Activated effector memory CD4-positive, alpha-beta T cell treated with Interleukin-2 at 50 U/mL for 16 hours (primary cell): ENCODE measurements at places on chromosomes 11 and 22.

GRCh38 chr22:46612904-46613605 lies 7.1 kb upstream of the GRAMD4 start:
- peak; percentile 34 for DNase-seq

DNA sequence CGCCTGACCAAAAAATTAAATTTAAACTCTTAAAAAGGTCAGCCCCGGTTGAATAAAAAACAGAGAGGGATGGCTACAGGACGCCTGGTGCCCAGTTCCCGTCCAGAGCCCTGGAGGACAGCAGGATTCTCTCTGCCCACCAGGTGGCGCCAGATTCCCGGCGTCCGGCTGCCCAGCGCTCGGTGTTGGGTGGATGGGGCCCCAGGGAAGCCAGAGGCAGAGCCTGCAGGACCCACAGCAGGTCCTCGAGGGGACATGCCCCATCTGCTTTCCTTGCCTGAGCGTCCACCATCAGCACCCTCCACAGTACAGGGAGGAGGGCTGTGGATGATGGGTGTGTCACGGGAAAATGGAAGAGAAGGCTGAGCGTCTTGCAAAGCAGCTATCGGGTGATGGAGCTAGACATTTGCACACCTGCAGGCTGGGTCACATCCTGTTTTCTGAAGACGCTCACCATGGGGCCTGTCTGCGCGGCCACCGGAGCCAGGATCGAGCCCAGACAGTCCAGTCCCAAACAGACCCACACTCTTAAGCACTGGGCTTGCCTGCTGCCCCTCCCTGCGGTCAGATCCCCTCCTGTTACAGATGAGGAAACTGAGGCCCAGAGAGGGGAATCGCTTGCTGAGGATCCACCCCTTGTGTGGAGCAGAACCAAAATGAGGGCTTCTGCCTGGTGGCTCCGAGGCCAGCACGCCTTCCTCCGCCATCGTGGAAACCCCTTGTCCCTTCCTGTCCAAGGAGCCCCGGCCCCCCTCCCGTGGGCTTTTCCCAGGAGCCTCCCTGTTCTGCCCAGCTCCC lies 18.5 kb upstream of the CBX7 start:
- peak; percentile 78 for DNase-seq

DNA sequence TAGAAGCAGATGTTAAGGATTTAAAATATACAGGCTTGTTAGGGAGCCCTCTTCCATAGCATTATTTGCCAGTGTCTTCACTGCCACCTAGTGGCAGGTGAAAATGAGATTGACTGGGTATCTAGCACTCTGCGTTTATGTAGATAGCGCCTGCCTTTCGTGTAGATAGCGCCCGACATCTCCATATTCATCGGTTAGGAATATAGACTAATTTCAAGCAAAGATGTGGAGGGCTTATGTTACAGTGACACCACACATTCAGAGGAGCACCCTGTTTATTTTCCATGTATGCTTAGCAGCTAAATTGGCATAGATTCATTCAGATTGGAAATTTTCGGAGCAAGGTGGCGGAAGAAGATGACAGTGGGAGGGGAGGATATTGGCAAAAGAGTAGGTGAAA lies 72.0 kb downstream of the SLC5A12 start:
- DNase-seq = no peak

GRCh38 chr11:123429913-123430720 lies at the start of gene GRAMD1B:
GRAMD1B (plus strand) TSS chr11:123430269; CDS start chr11:123430793, 524 bp downstream.
- DNase-seq = peak; percentile 69

DNA sequence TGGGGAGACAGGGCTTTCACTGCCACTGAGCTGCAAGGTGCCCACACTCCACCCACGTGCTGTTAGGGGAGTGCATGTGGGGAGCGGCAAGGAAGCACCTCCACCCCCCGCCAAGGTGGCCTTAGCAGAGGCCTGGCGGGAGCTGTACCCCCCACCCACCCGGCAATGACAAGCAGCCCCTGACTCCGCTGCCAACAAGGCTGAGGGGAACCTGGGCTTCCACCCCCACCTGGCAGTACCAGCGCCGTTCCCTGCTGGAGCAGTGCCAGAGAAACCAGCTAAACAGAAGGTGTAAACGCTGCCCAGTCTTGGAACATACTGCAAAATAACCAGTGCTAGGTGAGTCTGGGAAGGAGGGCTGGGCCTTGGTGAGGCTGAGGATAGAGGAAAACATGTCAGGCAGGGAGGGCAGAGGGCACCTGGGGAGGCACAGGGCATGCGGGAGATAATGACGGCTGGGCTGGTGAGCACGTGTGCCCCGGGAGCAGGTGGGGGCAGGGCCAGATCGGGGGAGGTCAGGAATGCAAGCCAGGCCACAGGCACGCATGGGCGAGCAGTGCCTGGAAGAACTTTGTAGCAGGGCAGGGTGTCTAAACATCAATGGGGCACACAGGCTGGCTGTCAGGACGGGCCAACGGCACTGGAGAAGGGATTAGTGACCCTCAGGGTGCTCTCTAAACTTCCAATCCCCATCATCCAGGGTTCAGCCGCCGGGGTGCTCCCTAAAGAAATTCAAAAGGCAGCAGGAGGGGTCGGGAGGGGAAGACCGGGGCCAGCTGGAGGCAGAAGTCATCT lies 6.6 kb downstream of the CERK start:
- DNase-seq = no peak

- no peak for DNase-seq
Measured at GRCh38 chr22:23210428-23211170, 30.3 kb downstream of the BCR start.

DNA sequence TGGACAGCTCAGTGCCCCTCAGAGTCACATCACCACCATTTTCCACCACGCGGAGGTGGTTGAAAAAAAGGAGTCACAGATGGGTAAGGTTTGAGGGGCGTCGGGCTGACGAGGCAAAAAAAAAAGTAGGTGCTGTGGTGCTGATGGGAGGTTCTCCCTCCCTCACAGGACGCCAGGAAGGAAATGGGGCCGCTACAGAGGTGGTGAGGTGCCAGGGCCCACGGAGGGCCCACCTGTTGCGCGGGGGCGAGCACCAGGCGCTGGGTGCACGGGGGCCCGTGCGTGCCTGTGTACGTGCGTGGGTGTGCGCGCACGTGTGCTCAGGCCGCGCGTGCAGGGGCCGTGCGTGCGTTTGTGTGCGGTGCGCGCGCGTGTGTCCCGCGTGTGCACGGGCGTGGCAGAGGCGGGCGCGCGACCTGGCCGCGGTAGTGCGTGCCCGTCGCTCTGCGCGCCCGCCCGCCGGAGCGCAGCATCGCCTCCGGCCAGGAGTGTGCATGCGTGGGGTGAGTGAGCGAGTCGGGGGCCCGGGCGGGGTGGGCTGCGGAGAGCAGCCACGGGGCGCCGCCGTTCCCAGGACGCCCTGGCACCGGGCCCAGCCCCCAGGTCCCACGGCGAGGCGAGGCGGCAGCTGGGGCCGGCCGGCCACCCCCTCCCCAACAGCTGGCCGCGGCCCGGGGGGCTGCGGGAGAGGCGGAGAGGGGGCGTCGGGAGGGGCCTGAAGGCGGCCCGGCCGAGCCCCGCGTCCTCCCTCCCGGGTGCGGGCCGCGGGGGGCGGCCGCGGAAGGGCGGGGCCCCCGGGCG lies 2.8 kb downstream of the PDGFB start:
- peak; percentile 57 for DNase-seq

DNA sequence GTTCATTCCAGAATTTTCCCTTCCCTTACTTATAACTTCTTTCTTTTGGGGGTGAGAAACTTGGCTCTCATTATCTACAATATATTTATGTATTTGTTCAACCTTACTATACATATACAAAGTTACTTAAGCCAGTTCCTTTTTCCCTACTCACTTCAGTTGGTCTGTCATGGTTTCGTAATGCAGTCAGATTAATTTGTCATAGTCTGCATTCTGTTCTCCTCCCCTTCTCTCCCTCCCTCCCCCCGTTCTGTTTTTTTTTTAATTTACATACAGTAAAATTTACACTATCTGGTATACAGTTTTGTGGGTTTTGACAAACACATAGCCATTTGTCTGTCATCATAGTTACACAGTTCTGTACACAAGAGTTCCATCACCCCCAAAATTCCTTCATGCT lies 71.8 kb upstream of the ADORA2A start:
- no peak for DNase-seq

DNA sequence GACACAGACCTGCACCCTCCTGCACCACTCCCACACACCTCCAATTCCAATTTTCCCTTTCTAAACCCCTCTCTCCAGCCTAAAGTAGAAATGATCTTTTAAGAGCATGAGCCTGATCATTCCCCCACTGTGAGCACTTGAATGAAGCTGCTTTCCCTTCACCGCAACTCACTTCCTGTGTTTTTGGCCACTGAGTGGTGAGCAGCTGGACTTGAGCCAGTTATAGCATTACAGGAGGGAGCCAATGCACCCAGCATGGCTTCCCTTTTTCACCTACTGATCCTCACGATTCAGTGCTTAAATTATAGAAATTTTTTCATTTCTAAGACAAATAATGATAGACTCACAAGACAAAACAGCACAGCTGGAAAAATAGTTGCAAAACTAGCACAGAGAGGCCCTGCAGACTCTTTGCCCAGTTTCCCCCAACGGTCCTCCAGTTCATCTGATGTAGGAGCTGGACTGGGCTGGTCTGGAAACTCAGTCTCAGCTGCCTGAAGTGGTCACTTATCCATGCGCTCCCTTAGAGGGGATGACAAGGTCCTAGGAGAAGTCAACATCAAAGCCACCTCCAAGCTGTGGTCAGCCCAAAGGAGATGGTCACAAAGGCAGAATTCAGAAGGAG lies 9.7 kb upstream of the APOL4 start:
- DNase-seq = no peak

DNA sequence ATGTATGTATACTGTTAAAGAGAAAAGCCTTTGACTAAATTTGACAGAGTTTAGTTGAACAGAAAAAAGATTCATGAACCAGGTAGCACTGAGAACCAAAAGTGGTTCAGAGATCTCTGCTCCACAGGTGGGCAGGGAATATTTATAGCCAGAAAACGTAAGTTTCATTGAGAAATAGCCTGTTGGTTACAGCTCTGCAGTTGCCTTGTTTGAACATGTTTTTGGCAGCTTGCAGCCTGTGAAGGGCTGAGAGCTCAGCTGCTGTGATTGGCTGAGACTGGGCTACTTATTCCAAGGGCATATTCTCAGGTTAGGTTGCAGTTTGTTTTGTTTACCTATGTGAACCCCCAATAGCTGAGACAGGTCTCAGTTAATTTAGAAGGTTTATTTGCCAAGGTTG lies 13.5 kb upstream of the ZNF74 start:
- DNase-seq = no peak

- DNase-seq = no peak
Measured at GRCh38 chr11:21612326-21612725, 580.6 kb upstream of the ANO5 start.

DNA sequence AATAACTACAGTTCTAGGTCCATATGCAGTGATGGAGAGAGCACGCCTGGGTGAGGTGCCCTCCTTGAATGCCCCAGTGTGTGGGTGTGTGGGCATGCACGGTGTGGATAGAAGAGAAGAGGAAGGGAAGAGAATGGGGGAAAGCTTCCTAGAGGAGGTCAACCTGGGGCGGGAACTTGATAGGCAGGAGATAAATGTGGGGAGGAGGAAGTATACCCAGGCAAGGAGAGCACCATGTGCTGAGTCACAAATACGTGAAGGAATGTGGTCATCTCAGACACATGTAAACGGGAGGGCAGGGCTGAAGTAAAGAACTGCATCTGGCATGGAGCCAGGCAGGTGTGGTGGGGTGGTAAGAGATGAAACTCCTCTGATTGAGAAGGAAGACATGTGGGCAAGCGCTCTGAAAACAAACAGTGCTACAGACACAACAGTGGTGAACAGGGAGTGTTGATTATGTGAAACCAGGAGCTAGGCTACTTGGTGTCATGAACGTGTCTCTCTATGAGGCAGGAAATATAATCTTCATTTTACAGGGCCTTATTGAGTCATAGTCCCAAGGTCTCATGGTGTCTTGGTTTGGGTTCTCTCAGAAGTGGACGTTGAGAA lies 61.5 kb upstream of the EED start:
- peak; percentile 47 for DNase-seq

DNA sequence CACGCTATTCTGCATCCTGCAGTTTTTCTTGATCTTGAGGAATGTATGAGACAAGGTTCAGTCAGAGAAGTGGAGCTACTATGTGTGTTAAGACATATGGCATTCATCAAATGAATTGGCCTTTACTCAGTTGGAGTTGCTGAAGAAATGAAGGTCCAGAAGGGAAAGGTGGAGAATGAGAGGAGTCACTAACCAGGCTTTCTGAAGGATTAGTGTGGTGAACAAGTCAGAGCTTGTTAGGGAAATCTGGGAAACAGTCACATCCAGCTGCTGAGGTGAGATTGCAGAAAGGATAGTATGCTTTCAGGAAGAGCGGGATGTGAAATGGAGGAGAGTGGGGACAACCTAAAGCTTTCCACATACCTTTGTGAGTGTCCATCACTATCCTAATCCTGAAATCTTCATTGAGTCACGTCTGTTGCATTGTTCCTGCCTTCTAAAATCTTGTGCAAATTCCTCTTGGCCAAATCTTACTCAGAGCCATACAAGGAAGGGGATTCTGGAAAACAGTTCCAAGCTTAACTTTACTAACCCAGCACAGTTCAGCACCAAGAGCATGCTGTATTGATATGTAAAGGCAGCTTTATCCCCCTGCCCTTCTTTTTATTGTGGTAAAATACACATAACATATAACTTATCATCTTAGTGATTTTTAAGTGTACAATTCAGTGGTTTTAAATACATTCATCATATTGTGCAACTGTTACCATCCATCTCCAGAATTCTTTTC lies 11.4 kb upstream of the PITPNB start:
- DNase-seq = no peak

GRCh38 chr22:36900225-36900624 lies 13.2 kb upstream of the CSF2RB start:
- no peak for DNase-seq

DNA sequence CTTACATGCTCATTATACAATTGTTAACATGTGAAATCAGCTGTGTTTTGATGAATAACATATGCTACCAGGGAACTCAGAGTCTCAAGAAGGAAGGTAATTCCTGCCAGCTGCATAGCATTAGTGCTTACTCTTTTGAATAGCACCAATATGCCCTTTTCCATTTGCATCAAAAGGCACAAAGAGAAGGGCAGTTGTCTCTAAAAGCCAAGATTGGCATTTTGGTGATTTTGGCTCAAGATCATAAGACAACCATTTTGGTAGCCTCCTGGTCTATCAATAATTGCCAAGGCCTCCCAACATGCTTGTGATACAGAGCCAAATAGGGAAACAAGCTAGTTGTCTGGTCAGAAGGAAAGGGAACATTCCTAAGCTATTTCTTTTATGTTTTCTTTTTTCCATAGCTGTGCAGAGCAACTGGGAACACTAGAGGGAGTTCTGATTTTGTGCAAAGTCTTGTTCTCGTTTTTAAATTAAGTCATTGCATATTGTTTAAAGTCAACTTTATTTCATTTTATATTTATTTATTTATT lies 416.7 kb upstream of the CHORDC1 start:
- DNase-seq = no peak

GRCh38 chr11:65352783-65353182 lies 1.8 kb upstream of the TIGD3 start:
- DNase-seq = no peak
